ENCODE measurements at places on chromosomes 1 and 21.

GRCh38 chr21:45551316-45551715 lies 9.1 kb upstream of the SLC19A1 start:
- H3K36me3 ChIP-seq: no peaks in the 10 kb centered on the region
- no peak overlapping the region for H3K4me3 ChIP-seq
- no peaks in the 10 kb centered on the region for H3K4me1 ChIP-seq
- peak overlapping the region; percentile 23 for H3K27ac ChIP-seq
- no peak for DNase-seq

- peaks cover 25% of the 10 kb centered on the region for H3K4me1 ChIP-seq
- H3K27ac ChIP-seq: no peak overlapping the region
- H3K36me3 ChIP-seq: peaks cover 2% of the 10 kb centered on the region
- no peak for DNase-seq
- no peaks in the 10 kb centered on the region for H3K27me3 ChIP-seq
Measured at GRCh38 chr1:27139980-27140379, 14.9 kb downstream of the SLC9A1 start.

GRCh38 chr1:165855010-165855838 lies 27.8 kb downstream of the UCK2 start:
- H3K36me3 ChIP-seq: no peaks in the 10 kb centered on the region
- no peak overlapping the region for H3K27ac ChIP-seq
- peaks cover 13% of the 10 kb centered on the region for H3K4me1 ChIP-seq

- H3K36me3 ChIP-seq: no peaks in the 10 kb centered on the region
- no peak overlapping the region for H3K4me3 ChIP-seq
- no peak for DNase-seq
- H3K27ac ChIP-seq: no peak overlapping the region
- H3K27me3 ChIP-seq: no peaks in the 10 kb centered on the region
- no peaks in the 10 kb centered on the region for H3K4me1 ChIP-seq
Measured at GRCh38 chr1:37148663-37149062, 114.3 kb upstream of the GRIK3 start.

DNA sequence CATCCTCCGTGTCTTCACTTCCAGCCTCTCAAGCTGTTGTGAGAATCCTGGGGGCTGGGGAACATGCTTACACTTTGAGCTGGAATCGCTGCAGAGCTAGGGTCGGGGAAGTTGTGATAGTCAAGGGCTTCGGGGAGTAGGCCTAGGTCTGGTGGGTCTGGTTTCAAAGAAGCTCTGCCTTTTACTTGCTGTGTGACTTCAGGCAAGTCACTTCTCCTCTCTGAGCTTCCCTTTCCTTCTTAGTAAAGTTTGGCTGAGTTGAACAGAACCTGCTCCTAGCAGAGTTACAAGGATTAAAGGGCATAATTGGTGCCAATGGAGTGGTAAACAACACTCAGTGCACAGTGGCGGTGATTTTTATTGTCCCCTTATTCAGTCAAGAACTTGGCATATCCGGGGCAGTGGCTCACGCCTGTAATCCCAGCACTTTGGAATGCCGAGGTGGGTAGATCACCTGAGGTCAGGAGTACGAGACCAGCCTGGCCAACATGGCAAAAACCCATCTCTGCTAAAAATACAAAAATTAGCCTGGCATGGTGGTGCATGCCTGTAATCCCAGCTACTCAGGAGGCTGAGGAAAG lies 25.7 kb downstream of the ARHGEF19 start:
- no peak overlapping the region for H3K27ac ChIP-seq
- no peaks in the 10 kb centered on the region for H3K36me3 ChIP-seq
- no peak for DNase-seq

GRCh38 chr1:182662956-182663355 lies 21.4 kb downstream of the RGS8 start:
- DNase-seq: no peak
- no peak overlapping the region for H3K4me3 ChIP-seq
- H3K36me3 ChIP-seq: no peaks in the 10 kb centered on the region
- no peak overlapping the region for H3K27ac ChIP-seq

- H3K4me1 ChIP-seq: no peaks in the 10 kb centered on the region
- no peak overlapping the region for H3K27ac ChIP-seq
- no peaks in the 10 kb centered on the region for H3K36me3 ChIP-seq
- no peak for DNase-seq
- no peak overlapping the region for H3K4me3 ChIP-seq
- H3K27me3 ChIP-seq: no peaks in the 10 kb centered on the region
Measured at GRCh38 chr1:110857964-110858948, 14.7 kb upstream of the CD53 start.

DNA sequence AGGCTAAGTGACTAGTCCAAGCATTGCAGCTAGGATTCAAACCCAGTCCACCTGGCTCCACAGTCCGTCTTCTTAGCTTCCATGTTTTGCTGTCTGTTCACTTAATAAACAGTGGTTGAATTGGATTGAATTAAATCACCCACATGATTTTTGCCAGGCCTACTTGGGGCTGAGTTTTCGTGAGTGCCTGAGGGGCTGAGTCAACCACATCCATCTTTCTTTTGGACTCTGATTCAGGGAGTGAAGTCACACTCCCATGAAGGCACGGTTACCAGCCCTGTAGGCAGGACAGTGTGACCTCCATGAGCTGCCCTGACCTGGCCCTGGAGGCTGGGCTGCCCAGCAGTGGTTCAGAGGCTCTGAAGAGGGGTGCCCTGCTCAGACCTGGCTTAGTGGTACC lies 123.7 kb downstream of the ACTL8 start:
- H3K4me3 ChIP-seq: no peak overlapping the region
- H3K4me1 ChIP-seq: no peaks in the 10 kb centered on the region
- H3K27me3 ChIP-seq: no peaks in the 10 kb centered on the region
- no peak overlapping the region for H3K27ac ChIP-seq

GRCh38 chr1:37174876-37175275 lies 140.6 kb upstream of the GRIK3 start:
- DNase-seq: no peak
- H3K4me3 ChIP-seq: no peak overlapping the region
- H3K27me3 ChIP-seq: no peaks in the 10 kb centered on the region
- H3K27ac ChIP-seq: no peak overlapping the region
- H3K4me1 ChIP-seq: no peaks in the 10 kb centered on the region

DNA sequence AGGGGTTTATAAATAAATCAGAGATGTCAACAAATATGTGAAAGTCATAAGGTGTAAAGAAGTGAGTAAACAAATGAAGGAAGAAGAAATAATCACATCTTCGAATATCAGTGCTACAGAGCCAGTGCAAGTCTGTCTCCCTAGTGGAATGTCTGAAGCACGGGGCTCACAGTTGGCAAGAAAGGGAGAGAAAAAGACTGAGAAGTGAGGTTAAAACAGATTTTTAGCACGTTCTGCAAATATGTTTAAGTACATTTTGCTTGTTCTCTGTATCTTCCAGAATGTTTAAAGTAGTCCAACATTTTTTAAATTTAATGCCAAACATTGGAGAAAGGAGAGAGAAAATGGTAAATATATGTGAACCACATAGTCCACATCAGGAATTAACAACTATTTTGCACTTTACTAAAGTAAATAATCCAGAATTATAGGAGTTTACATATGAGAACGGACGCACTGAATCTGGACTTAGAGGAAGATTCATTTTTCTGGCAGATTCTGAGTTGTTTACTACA lies 682.4 kb downstream of the LTN1 start:
- no peak for DNase-seq
- no peaks in the 10 kb centered on the region for H3K4me1 ChIP-seq
- H3K27ac ChIP-seq: no peak overlapping the region
- no peaks in the 10 kb centered on the region for H3K27me3 ChIP-seq
- H3K4me3 ChIP-seq: no peak overlapping the region
- no peaks in the 10 kb centered on the region for H3K36me3 ChIP-seq

DNA sequence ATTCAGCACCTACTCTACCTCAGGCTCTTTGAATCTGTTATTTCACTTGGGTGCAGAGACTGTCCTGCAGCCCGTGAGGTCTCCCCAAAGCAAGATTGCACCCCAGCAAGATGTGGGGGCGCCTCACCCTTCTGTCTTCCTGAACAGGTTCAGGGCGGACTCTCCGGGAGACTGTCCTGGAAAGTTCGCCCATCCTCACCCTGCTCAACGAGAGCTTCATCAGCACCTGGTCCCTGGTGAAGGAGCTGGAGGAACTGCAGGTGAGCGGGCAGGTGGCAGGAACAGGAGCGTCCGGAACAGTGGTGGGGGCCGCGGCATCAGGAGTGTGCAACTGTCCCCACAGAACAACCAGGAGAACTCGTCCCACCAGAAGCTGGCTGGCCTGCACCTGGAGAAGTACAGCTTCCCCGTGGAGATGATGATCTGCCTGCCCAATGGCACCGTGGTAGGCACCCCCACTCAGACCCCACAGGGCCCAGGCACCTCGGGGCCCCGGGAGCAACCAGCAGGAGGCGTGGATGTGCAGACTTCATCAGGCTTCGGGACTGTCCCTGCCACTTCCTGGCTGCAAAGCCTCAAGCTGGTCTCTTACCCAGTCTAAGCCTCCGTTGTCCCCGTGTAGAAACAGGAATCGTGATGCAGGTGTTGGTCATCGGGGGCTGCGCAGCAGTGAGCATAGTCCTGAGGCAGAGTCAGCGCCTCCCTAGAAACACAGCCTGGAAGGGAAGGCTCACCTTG lies 5.9 kb upstream of the MTFR1L start:
- peaks cover 11% of the 10 kb centered on the region for H3K4me1 ChIP-seq
- no peak overlapping the region for H3K27ac ChIP-seq
- no peak overlapping the region for H3K4me3 ChIP-seq
- no peak for DNase-seq
- no peaks in the 10 kb centered on the region for H3K27me3 ChIP-seq
- peaks cover 51% of the 10 kb centered on the region for H3K36me3 ChIP-seq

DNA sequence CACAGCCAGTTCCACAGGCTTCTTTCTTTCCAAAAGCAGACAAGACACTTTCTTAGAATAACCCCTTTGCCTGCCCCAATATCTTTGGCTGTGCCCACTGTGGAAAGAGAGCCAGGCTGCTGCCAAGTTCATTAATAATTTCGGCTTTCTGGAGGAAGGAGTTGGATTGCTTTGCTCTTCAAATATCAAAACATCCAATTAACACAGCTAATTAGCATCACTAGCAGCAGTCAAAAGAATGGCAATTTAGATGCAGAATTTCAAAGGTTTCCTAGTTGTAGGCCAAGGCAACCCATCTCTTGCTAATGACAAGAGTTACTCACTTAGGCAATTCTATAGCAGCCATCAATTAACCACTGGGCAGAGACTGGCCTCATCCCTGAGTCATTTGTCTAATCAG lies 91.0 kb upstream of the SPATA6 start:
- no peak for DNase-seq
- H3K27me3 ChIP-seq: no peaks in the 10 kb centered on the region
- H3K36me3 ChIP-seq: no peaks in the 10 kb centered on the region

GRCh38 chr21:43909741-43910400 lies 44.8 kb downstream of the AGPAT3 start:
- no peak for DNase-seq
- no peak overlapping the region for H3K4me3 ChIP-seq
- H3K27me3 ChIP-seq: no peaks in the 10 kb centered on the region
- no peaks in the 10 kb centered on the region for H3K4me1 ChIP-seq

GRCh38 chr1:43271186-43272118 lies 1.7 kb downstream of the TMEM125 start:
- DNase-seq: no peak
- no peak overlapping the region for H3K4me3 ChIP-seq
- H3K27me3 ChIP-seq: no peaks in the 10 kb centered on the region

DNA sequence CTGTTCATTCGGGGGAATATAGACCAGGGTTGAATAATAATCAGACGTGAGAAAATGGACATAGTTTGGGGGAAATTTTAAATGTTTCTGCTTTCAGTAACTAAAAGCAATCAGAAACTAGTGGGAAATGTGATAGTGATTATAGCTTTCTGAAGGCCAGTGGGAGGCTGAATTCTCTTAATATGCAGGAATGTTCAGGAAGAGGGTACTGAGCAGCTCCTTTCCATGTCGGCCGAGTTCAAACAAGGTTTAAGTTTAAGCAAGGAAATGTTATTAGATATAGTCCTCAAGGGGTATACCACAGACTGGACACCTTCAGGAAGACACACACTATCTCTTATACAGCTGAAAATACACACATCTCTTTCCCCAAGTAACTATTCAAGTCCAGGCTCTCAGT lies 105.5 kb downstream of the HHAT start:
- no peak for DNase-seq
- H3K27me3 ChIP-seq: no peaks in the 10 kb centered on the region
- no peak overlapping the region for H3K27ac ChIP-seq
- no peaks in the 10 kb centered on the region for H3K4me1 ChIP-seq
- H3K36me3 ChIP-seq: no peaks in the 10 kb centered on the region
- no peak overlapping the region for H3K4me3 ChIP-seq

- no peaks in the 10 kb centered on the region for H3K36me3 ChIP-seq
- no peaks in the 10 kb centered on the region for H3K4me1 ChIP-seq
Measured at GRCh38 chr1:187157552-187157951, 328.8 kb downstream of the PLA2G4A start.

DNA sequence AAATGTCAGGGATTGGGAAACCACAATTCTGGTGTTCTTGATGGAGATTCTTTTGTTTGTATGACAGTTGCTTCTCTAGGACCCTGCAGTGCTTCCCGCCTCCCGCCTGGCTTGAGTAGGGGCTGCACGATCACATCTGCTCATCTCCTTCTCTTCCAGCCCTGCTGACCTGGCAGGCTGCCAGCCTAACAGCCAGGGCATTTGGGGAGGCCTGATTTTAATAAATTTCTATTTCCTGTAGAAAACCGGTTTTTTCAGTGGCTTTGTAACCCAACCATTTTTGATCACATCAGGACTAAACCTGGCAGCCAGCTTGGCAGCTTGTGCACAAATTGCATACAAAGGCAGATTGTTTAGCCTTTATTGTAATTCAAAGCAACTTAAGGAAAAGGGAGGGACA lies 78.9 kb downstream of the UBE2U start:
- no peak overlapping the region for H3K27ac ChIP-seq
- no peak overlapping the region for H3K4me3 ChIP-seq
- DNase-seq: no peak
- no peaks in the 10 kb centered on the region for H3K27me3 ChIP-seq
- no peaks in the 10 kb centered on the region for H3K36me3 ChIP-seq

GRCh38 chr21:44517175-44517899 lies 22.7 kb downstream of the KRTAP10-1 start:
- no peaks in the 10 kb centered on the region for H3K4me1 ChIP-seq
- H3K27me3 ChIP-seq: no peaks in the 10 kb centered on the region
- no peak overlapping the region for H3K4me3 ChIP-seq
- DNase-seq: no peak
- no peak overlapping the region for H3K27ac ChIP-seq

DNA sequence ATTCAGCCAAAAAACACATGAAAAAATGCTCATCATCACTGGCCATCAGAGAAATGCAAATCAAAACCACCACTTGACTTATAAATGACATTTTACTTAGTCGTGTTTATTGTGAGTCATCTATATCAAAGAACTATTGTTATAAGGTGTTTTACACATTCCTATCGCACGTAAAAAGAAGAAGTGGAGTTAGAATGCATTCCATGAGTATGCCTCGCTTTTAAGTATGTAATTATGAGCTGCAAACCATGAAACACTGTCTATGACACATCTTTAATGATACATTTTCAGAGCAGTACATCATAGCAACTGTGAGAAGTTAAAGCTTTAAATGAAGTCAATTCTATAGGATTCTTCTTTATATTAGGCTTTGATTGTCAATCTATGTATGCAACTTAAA lies 614.3 kb upstream of the ADAMTS5 start:
- H3K4me3 ChIP-seq: no peak overlapping the region
- DNase-seq: no peak

GRCh38 chr1:68142461-68142860 lies 89.9 kb downstream of the WLS start:
- no peak overlapping the region for H3K4me3 ChIP-seq
- peaks cover 3% of the 10 kb centered on the region for H3K4me1 ChIP-seq
- peak overlapping the region; percentile 39 for H3K27ac ChIP-seq
